Left forelimb (tissue), 1 donor: ENCODE measurements at places on chromosomes 7 and 10.

DNA sequence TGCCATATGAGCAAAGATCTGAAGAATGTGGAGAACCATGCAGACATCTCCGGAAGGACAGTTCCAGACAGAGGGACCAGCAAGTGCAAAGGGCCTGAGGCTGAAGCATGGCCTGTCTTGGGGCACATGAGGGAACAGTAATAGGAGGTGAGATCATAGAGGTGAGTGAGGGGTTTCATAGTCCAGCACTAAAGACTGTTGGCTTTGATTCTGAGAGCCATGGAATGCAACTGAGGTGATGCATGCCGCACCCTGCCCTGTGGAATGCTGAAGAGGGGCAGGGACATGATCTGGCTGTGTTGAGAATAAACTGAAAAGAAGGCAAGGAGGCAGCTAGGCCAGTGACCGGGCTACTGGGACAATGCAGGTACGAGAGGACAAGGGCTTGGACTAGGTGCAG lies 253.1 kb upstream of the KLF14 start:
- no peak for DNase-seq

DNA sequence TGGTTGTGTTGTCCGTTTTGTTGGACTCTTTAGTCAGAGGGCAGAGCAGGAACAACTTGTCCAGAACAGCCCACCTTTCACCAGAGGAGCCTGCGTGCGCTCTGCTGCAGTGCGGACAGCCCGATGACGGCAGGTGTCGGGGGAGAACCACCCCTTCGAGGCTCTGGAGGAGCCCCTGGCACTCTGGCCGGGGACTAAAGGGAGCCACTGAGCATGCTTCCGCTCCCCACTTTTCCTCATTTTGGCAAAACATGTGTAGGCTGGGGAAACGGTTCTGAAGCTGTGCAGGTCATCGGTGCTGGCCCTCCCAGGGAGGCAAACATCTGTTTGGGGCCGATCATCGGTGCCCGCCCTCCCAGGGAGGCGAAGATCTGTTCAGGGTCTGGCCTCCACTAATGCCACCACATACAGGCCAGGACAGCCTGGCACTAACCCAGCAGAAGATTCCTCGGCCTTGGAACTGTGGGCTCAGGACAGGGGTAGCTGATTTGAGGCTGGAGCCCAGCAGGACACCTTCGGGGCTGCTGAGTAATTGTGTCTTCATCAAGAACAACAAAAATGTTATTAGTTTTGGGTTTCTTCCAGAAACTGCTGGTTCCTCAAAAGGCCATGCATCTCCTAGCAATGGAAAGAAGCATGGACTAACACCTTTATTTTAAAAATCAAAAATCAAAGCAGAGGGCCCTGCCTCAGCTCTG lies 124.4 kb upstream of the TCERG1L start:
- DNase-seq = no peak

DNA sequence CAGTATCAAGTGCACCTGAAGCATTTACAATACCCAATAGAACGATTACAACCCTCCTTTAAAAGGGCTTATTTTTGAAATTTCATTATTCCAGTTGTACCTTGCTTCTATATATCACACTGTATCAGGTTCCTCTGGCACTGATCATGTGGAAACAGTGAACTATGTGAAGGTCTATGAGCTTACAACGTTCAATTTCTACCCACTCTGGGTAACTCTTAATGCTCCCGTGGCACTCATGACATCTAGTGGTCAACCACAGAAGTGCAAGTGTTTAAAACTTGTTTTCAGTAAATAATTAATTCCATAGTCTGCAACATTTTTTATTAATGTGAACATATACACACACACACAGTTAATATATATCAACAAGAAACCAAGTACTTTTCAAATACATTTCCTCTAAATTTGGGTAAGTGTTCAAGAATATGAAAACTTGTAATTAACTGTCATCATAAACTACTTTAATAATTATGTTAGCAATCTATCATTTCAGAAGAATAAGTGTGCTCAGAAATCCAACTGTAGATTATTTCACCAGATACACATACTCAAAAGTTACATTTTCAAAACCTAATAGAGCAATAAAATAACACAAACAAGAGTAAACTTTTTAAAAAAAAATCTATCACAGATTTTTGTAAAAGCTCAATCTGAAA lies 61.0 kb downstream of the MPP7 start:
- DNase-seq = no peak

DNA sequence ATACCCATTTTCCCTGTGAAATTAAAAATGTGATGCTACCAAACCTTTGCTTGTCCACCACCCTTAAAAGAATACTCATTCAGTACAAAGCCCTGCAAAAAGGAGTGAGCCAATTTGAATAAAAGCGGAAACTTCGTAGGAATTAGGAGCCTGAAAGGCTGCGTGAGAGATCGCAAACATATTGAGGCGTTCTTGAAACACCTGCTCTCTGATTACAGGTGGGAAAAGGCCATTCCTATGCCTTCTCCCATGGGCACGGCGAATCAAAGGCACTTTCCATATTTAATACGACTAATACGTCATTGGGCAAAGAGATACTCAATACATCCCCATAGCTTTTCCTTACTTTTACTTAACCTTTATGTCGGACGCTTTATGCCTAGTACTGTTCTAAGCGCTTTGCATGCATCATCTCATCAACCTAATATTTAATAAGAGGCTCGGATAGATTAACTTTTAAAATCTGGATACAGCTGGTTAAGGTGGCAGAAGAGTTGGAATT lies 30.9 kb upstream of the KMT2E start:
- no peak for DNase-seq

- no peak for DNase-seq
Observed at GRCh38 chr7:2182461-2182860, 50.3 kb downstream of the MAD1L1 start.

DNA sequence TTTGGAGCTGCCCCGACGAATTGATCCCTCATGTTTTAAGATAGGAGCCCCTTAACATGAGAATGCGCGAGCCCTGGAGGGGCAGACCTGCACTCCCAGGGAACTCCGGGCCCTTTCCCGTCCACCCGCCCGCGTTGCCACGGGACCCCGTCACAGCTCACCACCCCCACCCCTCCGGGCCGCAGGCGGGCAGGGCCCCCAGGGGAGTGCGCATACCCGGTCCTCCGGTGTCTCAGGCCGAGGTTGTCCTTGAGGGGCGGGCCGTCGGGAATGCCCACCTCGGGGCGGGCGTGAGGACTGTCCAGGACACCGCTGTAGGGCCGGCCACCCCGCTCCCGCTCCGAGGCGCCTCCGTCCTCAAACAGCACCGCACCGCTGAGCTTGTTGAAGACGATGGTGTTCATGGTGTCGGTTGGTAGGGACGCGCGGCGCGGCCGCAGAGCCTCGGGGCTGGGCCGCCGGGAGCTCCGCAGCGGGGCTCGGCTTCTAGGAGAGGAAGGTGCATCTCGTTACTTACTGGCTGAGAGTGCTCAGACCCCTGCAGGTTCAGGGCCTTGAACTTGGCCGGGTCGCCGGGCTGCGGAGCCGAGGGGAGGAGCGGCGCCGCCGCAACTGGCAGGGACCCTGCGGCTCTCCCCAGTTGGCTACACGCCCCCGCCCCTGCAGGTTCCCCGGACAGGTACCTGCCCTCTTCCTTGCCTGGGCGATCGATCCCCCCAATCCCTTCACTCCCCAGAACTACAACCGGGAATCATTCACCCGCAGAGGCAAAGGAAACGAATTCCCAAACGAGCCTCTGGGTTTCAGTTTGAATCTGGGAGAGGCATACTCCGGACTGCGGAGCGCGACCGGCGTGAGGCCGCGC lies 2.4 kb downstream of the MKX start:
- DNase-seq = peak; percentile 74

DNA sequence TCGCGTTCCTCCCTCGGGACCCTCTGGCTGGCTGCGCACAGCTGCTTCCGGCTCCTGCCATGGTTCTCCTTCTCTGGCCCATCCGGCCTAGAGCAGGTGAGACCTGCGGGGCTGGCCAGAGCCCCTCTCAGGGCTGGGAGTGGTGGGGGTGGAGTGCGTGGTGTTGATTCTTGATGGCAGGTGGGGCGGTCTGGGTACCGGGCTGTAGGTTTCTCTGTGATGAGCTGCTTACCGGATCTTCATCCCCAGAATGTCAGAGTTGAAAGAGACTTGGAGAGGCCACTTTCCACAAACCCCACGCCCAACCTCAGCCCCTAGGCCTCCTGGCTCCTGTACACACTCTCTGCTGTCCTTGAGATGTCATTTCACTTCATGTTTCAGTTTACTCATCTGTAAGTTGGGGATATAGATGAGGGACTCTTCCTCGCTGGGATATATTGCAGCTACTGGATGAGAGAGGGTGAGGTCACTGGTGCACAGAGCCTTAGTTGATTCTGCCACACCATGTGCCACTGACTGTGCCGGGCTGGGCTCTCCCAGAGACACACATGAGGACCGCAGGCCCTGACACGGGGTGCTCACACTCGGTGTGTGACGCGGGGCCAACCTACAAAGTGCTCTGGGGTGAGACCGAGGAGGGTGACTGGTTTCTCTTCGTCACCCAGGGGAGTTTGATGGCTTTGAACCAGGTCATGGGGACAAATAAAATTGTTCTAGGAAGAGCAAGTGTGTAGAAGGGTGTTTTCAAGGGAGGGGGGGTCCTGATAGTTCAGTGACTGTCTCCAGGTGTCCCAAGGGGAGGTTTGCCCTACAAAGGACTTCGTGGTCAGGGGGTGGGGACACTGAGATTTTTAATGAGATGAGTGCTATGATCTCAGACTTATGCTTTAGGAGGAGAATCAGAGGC lies 29.5 kb downstream of the ZNF775 start:
- DNase-seq = no peak

DNA sequence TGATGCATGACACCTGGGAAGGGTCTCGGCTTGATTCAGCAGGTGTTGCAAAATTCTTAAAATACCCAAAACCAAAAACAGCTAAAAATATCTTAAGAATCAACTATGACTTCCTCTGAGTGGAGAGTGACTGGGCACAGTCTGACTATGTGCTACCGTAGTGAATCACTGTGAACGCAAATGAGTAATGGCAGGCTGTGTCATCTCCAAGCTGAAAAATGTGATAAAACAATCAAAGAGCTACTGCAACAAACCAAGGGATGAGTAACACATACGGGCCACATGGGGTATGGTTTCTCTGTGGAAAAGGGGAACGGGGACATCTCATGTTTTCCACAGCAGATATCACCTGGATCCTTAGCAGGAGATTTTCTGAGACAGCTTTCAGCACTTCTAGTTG lies 127.5 kb downstream of the ABCA13 start:
- no peak for DNase-seq

GRCh38 chr10:119336599-119336998 lies 129.2 kb downstream of the GRK5 start:
- no peak for DNase-seq

- no peak for DNase-seq
Observed at GRCh38 chr10:31158011-31158658, 126.5 kb upstream of the ZNF438 start.

DNA sequence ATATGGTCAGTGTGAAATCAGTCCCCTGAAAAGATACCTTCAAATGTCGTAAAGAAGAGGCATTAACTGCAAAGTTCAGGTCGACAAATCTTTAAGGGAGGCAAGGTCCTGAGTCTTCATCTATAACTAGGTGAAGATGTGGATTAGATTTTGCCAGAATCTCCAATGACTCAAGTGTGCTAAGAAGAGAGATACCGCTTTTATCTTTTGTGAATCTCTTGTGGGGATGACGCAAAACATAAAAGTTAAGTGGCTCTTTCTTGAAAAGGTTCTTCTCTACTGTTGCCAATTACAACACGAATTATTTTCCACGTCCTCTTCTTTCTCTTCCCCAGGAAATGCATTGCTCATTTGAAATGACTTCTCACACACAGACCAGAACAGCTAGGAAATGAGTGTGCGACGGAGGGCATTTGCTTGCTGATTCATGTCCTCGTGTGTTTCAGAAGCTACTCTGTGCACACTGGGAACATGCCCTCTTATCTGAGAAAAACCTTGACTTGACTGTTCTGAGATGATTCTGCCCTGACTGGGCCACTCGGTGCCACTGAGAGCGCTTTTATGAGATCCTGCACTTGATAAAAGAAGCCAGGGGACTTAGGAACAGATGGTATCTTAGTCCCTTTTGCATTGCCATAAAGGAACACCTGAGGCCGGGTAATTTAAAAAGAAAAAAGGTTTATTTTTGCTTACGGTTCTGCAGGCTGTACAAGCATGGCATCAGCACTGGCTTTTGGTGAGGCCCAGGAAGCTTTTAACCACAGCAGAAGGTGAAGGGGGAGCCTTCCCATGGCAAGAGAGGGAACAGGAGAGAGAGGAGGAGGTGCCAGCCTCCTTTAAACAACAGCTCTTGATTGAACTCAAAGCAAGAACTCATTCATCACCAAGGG lies 169.5 kb upstream of the PFKP start:
- DNase-seq = no peak

DNA sequence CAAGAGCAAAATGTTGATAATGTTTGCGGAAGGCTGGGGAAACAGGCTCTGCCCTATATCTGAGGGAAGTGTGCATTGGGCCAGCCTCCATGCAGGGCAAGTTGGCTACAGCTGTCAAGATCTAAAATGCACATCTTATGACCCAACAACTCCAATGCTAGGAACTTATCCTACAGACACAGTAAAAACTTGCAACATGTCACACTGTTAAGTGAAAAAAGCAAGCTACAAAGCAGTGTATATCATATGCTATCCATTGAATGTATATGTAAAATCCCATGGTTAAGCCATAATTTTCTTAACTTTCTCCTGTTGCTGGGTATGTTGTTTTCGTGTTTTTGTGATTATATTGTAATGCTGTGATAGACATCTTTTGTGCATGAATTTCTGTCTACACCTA lies 16.3 kb upstream of the KAT6B start:
- DNase-seq = no peak

DNA sequence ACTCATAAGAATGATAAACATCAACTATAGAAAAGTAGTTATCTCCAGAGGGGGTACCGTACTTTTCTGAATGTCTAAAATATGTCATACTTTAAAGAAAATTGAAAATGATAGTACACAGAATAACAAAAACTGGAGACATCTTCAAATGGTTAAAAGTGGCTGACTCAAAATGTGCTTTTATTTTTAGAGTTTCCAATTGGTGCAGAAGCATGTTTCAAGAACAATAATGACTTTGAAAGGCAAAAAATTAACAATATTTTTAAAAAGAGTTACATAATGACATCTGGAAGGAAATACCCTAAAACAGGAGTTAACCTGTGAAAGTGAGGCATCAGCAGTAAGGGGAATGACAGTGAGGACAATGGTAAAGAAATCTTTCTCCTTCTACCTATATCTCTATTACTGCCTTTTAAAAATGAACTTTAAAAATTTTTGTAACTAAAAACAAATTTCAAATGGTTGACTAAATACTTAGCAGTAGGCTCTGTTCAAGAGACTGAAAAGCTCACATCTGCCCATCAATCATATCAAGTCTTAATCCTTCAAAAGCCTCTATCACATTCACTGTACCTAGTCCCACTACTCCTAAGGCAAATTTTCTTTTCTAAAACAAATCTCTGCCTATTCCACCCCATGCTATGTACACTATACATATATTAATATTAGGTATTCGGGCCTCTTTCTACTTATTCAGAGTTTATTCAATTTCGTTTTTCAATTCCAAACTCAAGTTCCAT lies 3.0 kb downstream of the ASZ1 start:
- no peak for DNase-seq
